Right ventricle myocardium inferior (tissue), 1 donor: ENCODE measurements at places on chromosomes 2 and 18. TPM values are rescaled to one million over a fixed set of nuclear protein-coding genes. Genes with fewer than 3 reads are reported as not detected.

Gene RNF138
- 8.0 TPM for total RNA-seq

Gene TMEM178A
- 3.0 TPM for total RNA-seq

DNA sequence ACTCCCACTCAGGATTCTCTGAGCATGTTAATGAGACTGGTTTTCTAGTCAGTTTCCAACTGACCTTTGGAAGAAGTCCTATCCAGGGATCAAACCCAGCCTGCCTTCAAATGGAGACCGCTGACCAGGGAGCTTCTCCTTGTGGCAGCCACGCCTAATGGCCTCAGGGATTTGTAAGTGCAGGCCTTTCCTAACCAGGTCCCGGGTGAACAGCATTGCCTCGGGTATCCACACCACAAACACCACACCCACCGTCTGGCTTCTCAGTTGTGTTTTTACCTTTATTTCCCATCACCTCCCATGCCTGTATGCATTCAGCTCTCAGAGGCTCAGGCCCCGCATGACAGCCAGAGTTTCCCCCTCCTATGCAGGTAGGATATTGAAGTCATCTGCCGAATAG lies 406.3 kb upstream of the HS6ST1 start:
- no peak for DNase-seq

DNA sequence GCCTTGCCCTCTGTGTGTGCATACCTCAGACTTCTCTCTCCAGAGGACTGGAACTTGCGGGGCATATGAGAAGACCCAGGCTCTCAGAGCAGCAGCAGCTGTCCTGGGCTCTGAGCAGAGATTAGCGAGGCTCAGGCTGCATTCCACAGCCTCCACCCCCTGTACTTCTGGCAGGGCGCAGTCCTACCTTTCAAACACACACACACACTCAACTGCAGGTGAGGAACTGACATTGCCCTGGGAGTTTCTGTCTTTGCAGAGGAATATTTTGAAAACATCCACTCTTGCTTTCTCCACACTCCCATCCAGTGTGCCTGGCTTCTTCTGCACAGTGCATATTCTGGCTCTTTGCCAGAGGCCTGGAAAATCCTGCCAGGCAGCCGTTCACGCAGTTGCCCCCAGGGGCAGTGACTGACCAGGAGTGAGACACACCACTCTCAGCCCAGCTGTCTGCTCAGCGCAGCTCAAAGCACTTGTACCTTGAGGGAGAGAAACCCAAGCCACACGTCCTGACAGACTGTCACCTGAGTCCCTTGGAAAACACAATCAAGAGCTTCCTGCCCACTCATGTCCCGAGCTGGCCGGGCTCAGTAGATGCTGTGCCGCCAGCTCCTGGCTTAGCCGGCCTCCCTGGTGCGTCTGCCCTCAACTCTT lies 460.8 kb downstream of the RNF144A start:
- DNase-seq, result no peak

DNA sequence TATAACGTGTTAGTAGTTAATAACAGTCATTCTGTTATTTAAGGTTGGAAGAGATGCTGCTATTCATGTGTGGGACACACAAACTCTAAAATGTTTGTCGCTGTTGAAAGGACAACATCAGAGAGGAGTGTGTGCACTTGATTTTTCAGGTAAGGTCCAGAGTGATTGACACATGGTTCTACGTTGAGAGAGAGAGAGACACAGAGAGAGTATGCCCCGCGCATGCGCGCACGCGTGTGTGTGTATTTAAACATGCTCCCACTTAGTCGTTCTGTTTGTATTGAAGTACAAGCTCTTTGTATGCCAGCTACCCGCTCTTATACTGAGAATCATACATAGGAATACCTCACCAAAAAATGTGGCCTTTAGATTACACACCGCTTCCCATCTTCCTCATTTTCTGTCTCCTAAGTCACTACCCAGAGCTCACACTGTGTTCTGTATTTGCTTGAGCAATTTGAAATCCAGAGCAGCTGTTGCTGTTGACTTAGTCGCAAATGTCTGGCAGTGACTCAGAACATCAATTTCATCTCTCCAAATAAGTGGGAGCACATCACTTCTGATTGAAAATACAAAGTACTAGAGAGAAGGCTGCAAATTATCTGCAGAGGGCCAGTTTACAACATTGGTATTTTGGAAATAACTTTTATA lies 148.1 kb downstream of the EML6 start:
- no peak for DNase-seq

- no peak for DNase-seq
Measured at GRCh38 chr2:205361970-205362369, 320.3 kb upstream of the NRP2 start.

- no peak for DNase-seq
Measured at GRCh38 chr2:105790461-105791149, 45.9 kb downstream of the NCK2 start.

GRCh38 chr2:240182476-240182875 lies 42.0 kb upstream of the OTOS start:
- no peak for DNase-seq

DNA sequence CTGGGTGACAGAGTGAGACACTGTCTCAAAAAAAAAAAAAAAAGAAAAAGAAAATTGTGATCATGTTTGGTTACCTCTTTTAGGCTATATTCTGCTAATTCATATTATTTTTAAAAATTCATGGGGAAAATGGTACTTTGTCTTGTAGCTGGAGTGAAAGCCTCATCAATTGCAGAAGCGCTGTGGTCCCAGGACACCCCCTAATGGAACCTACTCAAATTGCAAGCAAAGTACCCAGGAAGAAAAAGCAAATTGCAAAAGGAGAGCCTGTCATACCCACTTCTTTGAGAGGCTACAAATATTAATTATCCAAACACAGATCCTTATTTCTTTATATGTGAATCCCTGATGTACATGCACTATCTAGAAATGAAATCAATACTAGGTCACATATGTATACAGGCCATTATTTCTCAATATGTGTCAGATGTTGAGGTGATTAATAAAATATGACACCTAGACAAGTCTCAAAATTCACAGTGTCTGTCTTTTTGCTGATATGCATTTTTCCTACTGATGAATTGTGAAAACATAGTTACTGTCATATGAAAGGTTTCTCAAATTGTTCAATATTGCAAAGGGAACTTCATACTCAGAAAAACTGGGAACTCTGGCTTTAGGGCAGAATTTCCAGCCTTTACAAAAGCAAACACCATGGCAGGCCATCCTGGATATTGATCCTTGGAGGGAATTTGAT lies 12.6 kb downstream of the CRACDL start:
- no peak for DNase-seq

DNA sequence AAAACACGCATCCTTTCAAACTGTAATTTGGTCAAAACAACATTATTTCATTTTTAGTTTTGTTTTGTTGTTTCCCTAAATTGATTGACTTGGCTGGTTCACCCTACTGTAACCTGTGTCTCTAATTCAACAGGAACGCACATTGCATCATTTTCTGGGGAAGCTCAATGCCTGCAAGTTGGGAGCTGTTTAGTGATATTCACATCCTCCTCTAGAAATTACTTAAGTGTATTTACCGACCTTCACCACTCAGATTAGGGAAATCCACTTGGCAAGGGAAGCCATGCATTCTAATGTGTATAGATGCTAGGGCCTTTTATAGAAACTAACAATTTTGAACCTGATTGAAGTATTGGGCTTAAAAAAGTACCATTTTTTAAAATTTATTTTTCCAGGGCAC lies 7.3 kb upstream of the TPO start:
- DNase-seq, result no peak
